NCI-H460 (cell line): ENCODE measurements at places on chromosomes 2 and 18.

DNA sequence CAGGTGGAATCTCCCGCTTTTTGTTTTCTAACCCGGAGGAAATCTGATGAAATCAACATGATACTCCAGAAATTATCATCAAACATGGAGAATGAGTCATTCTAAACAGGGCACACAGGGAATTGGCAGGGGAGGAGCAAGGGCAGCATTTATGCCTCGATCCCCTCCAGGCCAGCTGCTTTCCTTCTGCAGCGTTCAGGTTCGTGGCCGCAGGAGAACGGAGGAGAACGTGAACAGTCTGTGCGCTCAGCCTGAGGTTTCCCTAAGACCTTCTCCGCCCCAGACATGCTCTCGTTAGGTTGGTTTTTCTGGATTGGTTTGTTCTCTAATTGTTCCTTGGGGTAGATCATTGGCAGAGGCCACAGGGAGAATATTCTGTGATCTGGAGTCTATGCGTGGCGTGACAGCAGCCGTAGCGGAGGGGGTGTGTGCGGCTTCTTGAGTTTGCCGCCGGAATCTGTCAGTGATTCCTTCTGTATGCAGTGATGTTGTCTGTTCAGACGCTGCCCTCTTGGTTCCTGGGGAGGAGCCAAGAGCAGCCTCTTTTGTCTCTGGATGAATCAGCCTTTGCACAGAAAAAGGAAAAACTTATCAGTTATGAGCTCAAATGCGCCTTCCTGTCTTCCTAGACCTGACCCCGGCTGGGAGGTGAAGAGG is 75.9 kb downstream of the SH3BP4 start:
- peak; percentile 89 for DNase-seq

- peak; percentile 69 for DNase-seq
Measured at GRCh38 chr2:217650716-217651360, 352.0 kb downstream of the TNS1 start.

- no peak for DNase-seq
Measured at GRCh38 chr2:189527041-189527750, 53.4 kb downstream of the SLC40A1 start.

DNA sequence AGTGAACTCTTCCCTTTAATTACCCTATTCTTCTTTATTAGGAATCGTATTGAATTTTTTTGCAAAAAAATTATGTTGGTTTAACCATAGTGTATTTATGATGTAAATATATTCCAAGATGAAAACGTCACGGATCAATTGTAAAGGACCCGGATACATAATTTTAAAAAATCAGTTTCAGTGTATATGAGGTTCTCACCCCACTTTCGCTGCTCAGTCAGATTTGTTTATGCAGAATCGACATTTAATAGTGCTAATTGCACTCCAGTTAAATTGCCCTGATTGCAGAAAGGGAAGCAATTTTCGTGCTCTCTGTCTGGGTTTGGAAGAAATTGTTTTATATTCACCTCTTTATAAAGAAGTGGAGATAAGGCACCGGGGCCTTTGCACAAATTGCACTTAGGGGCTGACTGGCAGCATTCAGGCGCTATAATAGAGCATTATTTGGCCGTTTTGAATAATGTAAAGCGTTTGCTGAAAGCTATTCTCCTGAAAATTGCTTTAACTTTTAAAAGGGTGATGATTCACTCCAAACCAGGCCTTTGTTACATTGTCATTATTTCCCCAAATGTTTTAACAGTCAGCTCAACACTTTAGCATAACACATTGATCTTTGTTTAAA is 3.0 kb upstream of the SP9 start:
- no peak for DNase-seq

DNA sequence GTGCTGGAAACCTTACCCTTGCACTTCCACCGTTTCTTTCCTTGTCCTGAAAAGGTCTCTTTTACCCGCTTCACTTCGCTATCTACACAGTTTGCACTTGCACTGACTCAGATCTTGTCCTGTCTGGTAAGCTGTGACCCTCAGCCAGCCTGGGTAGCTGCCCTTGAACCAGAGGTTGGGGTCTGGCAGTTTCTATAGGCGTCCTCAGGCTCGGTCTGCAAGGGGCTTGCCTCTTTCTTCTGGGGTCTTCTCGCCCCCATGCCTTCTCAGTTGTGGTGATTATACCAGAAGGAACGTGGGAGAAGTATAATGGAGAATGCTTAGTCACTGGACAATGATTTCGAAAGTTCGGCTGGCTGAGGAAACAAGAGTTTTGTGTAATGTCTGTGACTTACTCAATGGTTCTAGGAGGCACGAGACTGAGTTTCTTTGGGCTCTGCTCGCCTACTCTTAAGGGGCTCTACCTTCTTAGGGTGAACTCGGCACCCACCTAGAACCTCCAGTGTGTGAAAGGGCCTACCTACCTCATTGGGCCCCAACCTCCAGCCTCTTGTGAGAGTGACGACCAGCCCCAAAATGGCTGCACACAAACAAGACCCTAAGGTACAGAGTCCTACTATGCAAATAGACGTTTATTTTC is 6.9 kb upstream of the STAT1 start:
- peak; percentile 77 for DNase-seq

DNA sequence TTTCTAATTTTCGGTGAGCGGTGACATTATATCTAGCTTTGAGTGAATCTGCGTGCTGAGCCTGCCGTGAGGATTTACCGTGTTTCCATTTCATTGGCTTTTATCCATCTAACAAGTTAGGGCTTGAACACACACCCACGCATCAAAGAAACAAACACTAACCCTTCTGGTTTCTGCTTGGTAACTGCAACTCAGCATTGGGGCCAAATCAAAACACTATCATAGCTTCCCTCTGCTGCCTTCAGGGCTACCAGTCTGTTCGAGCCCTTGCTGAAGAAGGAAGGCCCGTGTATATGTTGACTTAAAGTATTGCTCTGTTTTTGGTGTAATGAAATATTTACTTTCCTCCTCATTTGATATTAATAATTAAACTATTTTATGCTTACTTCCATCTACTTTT is 227.2 kb downstream of the PHLPP1 start:
- DNase-seq, result no peak

GRCh38 chr2:54559593-54560145 is 103.5 kb downstream of the SPTBN1 start:
- peak; percentile 91 for DNase-seq

DNA sequence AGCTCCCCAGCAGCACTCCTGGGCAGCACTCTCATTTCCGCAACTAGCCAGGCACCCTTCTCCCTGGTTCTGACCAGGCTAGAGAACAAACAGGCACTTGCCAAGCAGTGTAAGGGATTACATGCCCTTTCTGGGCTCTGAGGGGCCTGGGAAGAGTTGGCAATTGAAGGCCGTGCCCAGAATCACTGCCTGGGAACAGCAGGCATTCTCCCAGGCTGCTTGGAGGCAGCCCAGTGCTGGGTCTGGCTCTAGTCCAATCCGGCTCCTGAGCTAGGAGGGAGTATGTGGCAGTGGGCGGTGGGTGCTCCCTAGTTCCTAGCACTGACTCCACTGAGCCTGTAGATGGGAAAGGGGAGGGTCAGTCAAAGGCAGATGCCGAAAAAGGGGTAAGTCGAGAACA is 34.1 kb upstream of the SP3 start:
- no peak for DNase-seq

DNA sequence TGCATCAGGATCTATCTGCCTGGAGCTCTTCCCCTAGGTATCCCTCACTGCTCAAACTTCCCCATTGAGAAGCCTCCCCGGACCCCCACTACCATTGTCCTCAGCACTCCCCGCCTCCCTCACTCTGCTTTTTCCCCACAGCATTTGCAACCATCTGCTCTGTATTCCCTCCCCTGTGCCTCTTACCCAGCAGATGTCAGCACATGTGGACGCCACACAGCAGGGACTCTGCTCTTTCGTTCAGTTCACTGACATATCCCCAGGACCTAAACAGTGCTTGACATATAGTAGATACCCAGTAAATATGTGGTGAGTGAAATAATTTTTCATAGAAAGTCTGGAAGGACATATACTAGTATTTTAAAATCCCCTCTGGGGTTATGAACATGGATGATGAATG is 101.1 kb downstream of the TMEM247 start:
- no peak for DNase-seq

- no peak for DNase-seq
Measured at GRCh38 chr2:44934983-44935728, 6.3 kb upstream of the SIX3 start.

DNA sequence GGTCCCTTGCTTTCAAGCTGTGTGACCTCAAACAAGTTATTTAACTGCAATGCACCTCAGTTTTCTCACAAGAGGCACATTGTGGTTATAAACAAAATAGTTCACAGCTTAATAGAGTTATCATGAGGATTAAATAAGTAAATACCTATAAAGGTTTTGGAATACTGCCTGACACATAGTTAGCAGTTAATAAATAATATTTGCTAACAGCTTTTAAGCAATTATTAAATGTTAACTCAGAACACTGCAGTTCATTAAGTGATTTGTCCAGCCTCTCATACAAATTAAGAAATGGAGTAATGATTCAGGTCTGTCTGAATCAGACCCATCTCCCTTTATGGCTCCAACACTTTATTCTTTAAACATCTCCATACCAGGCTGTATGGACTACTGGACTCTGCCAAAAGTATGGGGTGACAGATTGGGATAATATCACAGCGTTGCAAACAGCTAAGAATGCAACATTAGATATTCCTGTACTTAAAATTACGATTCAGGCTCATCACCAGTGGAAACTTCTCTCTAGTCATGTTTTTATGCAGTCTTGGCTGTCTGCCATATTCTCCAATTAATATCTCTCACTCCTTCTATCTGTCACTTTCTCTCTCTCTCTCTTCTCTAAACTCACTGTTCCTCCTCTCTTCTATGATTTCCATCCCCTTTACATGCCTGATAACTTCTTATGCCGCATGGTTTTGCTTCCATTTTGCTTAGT is 370.6 kb upstream of the UBE2E3 start:
- DNase-seq, result no peak

- DNase-seq, result no peak
Measured at GRCh38 chr2:160533482-160533881, 39.9 kb upstream of the RBMS1 start.

DNA sequence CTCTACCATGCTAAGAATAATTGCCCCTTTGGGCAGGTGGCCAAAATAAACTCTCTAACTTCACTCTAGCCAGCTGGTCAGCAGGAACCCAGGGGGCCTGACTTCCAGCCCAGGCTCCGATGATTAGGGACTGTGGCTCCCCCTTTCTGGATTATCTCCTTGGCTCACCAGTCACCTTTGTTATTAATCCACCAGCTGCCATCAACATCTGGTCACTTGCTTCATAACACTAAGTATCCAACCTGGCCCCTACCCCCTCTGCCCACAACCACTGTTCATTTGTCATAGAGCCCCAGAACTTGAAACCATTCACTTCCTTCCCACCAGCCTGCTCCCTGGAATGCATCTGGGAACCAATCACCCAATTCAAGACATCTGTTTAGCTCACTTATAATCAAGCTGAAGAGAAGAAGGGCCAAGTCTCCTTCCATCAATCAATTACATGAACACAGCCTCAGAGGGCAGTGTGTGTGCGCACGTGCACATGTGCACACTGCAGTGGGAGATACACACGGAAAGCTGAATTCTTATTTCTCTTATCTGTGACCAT is 215.1 kb downstream of the ALK start:
- no peak for DNase-seq

GRCh38 chr2:227454323-227454860 is 17.6 kb upstream of the AGFG1 start:
- no peak for DNase-seq

DNA sequence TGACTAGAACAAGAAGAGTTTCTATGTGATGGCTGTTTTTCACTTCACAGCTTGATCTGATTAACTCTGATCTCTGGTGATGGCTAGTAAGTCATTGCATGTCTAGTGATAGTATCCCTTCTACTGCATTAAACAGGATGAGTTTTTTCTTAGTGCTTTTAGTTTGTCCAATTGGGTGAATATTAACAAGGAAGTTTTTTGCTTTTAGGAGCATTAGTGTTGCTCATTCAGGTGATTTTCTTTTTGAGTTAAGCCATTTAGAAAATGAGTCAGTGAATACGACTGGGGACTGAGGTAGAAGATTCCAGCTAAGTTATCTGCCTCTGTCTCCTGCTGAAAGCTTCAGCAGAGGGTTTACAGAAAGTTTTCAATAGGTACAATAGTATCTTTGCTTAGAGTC is 306.7 kb downstream of the PIK3C3 start:
- DNase-seq, result no peak

DNA sequence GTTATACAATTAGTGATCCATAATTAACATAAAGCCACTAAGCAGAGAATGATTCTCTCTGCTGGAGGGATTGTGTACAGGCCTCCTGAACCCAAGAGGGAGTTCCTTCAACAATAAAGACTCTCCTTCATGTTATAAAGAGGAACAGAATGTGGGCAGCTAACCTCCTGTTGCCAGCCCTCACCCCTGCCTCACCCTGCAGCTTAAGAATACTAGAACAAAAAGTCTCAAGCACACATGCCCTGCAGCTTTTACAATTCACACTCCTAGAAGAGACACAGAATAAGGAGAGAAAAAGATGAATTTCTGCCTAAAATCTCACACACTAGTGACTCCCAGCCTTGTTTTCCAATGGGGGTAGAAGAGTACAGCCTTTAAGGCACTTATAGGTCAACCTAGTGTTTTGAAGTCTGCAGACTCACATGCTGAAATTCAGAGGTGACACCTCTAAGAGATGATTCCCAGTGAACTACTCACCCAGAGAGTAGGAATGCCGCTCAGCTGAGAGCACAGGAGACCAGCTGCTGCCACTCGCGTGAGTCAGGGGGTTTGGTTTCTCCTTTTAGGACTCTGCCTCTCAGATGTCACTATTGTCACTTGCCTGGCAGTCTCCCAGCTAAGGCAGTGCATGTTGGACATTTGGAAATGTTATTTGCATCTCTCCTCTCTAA is 32.5 kb upstream of the IL1RL1 start:
- DNase-seq, result no peak

DNA sequence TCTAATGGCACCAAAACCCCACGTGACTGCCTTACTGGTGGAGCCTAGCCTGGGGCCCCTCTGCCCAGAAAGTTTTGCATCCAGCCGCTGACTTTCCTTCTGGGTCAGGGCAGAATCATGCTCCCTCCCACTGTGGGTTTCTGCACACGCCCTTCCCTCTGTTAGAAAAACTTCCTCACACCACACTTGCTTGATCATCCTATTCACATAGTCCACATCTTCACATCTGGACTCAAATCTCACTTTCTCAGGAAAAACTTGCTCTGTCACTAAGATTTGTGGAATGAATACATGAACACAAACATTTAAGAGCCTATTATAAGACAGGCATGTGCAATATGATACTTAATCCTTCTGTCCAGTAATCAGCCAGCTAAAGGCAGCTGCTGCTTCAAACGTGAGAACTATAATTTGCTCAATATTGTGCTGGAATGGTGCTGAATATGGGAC is 274.7 kb downstream of the RND3 start:
- DNase-seq, result no peak

GRCh38 chr2:196528486-196529223 is 110.9 kb upstream of the CCDC150 start:
- DNase-seq, result no peak

GRCh38 chr2:101305492-101306078 is 2.9 kb downstream of the RNF149 start:
- DNase-seq, result no peak

DNA sequence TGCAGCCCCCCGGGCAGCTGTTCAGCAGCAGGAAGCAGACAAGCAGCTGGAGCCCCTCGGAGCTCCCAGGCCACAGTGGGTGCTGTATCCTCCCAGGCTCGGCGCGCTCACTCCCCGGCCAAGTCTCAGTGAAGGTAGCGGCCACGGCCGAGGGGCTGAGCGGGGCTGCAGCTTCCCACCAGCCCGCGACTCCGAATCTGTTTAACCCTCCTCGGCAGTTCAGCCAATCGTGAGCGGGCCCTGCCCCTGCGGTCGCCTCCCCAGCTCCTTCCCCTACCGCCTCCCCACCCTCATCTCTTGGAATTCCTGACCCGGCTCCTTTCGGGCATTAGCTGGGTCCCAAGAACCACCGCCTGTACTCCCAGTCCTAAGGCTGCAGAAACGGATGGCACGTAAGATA is at the start of gene RESP18:
Gene RESP18 (minus strand): TSS at position 203 of the 400 bp plus-strand sequence.
- DNase-seq, result no peak
